ENCODE measurements at places on chromosomes 2 and 18. TPM values are rescaled to one million over a fixed set of nuclear protein-coding genes. Genes with fewer than 3 reads are reported as not detected.

The CIB4 gene
- not detected for total RNA-seq

The MEP1B gene
- total RNA-seq = not detected

The SPRED2 gene
- total RNA-seq = 3.4 TPM

The UGT1A5 gene
- 0.26 TPM for total RNA-seq

The SCTR gene
- total RNA-seq = not detected

The MYO7B gene
- not detected for total RNA-seq

The SPR gene
- 12.2 TPM for total RNA-seq

The ALPG gene
- not detected for total RNA-seq

The POTEE gene
- not detected for total RNA-seq

The RSAD2 gene
- total RNA-seq = 0.53 TPM

The RIT2 gene
- total RNA-seq = not detected

The GALNT3 gene
- total RNA-seq = 56.7 TPM

The CHAC2 gene
- total RNA-seq = 5.0 TPM

The C2orf66 gene
- under 0.01 TPM for total RNA-seq

The PLCL1 gene
- total RNA-seq = under 0.01 TPM

The C1QL2 gene
- total RNA-seq = not detected

The ATOH8 gene
- not detected for total RNA-seq

The EPHA4 gene
- total RNA-seq = 6.1 TPM

The KCNS3 gene
- 3.7 TPM for total RNA-seq

The XDH gene
- total RNA-seq = 6.1 TPM

The LCT gene
- total RNA-seq = under 0.01 TPM

The C1GALT1C1L gene
- total RNA-seq = not detected

The TGFA gene
- 111 TPM for total RNA-seq

The TXNDC2 gene
- under 0.01 TPM for total RNA-seq

The FBXO48 gene
- total RNA-seq = 0.26 TPM

The DAPL1 gene
- total RNA-seq = not detected

The PDE11A gene
- not detected for total RNA-seq

The SLC19A3 gene
- not detected for total RNA-seq

The CCDC121 gene
- 0.79 TPM for total RNA-seq

The POU3F3 gene
- not detected for total RNA-seq

The HOXD9 gene
- not detected for total RNA-seq

The SRD5A2 gene
- under 0.01 TPM for total RNA-seq
